ENCODE measurements at places on chromosomes 2 and 18.

- DNase-seq = no peak
These were observed 97.1 kb downstream of the EPB41L5 start for GRCh38 chr2:120110062-120110362.

DNA sequence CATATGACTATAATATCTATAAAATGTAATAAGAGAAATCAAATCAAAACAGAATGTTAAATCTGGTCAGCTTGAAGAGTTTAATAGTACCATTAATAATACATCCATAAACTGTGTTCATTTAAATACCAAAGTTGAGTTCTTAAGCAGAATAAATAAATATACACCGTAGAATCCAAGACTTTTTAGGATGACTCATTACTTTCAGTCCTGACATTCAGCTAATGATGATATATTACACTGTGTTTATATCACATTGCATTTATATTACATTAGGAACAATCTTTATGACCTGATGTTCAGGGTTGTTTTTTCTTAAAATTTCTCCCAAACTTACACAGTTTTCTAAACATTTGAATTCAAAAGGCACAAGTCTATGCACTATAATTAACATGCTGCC lies 331.3 kb downstream of the SS18 start:
- DNase-seq = no peak

DNA sequence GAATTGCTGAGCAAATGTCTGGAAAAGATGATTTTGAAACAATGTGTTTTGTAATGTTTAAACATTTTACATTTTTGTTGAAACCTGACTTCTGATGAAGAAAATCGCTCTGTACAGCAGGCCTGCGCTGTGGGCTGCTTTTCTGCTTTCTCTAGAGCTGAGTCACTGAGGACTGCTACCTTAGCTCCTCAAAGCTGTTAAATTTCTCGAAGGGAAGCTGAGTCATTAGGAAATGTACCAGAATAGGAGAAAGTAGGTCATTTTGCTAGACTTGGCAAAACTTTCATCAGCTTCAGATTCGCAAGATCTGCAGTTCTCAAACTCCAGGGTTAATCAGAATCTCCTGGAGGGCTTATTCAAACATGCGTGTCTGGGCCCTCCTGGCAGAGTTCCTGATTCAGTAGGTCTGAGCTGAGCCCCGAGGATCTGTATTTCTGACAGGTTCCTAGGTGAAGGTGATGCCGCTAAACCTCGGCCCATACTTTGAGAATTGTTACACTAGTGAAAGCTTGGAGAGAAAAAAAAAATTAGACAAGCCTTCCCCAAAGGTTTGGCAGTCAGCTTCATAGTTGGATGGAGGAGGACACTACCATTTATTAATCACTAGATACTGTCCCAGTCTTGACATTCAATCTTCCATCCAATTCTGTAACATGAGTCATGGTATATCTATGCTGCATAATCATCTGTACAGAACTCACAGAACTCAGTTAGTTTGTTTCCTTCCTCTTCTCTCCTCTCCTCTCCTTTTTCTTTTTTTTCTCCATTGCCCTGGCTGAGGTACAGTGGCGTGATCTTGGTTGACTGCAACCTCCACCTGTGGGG lies 297.6 kb downstream of the PARD3B start:
- no peak for DNase-seq

- DNase-seq = no peak
These were observed 216.9 kb upstream of the RAB6C start for GRCh38 chr2:129762386-129763189.

- DNase-seq = no peak
These were observed 13.7 kb upstream of the ECEL1 start for GRCh38 chr2:232501331-232501771.

GRCh38 chr2:43100883-43101662 lies 125.3 kb downstream of the ZFP36L2 start:
- DNase-seq = peak; percentile 21

DNA sequence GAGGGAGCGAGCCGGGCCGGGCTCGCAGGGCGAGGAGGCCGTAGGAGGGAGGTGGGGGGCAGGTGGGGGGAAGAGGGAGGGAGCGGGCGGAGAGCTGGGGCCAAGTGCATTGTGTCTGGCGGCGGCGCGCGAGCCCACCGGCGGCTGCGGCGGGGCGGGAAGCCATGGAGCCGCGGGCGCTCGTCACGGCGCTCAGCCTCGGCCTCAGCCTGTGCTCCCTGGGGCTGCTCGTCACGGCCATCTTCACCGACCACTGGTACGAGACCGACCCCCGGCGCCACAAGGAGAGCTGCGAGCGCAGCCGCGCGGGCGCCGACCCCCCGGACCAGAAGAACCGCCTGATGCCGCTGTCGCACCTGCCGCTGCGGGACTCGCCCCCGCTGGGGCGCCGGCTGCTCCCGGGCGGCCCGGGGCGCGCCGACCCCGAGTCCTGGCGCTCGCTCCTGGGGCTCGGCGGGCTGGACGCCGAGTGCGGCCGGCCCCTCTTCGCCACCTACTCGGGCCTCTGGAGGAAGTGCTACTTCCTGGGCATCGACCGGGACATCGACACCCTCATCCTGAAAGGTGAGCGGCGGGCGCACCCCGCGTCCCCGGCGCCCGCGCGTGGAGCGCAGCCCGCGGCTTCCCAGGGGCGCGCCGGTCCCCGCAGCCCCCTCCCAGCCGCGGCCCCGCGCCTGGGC lies at the start of gene TMEM178A:
Gene TMEM178A (plus strand): TSS at position 107 of the 680 bp plus-strand sequence. CDS start 58 bp downstream, at position 165.
- peak; percentile 29 for DNase-seq

- no peak for DNase-seq
These were observed 273.0 kb upstream of the ID2 start for GRCh38 chr2:8408560-8409460.

- DNase-seq = no peak
These were observed 27.6 kb upstream of the CALCRL start for GRCh38 chr2:187475499-187476248.

GRCh38 chr2:189441709-189442074 lies 418 bp downstream of the WDR75 start:
- peak; percentile 48 for DNase-seq

DNA sequence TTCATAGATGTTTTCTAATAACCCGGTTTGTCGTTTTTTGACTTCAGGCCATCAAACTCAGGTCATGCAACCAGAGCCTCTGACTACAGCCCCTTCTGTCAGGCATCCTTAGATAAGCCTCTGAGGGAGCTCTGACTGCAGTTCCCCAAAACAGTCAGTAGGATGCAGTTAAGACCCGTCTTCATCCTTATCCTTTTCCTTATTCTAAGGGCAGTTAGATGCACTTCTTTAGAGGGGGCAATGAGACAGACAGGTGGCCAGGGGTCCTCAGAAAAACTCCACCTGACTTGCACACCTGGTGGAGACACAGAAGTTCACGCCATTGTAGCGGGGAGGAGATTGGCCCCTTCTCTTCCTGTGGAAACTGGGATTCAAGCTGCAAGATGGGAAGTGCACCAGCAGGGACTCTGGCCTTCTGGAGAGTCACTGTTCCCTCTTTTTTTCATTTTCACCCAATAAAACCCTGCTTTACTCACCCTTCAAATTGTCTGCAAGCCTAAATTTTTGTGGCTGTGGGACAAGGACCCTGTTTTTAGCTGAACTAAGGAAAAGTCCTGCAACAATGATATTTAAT lies 104.8 kb upstream of the TFPI start:
- DNase-seq = no peak

DNA sequence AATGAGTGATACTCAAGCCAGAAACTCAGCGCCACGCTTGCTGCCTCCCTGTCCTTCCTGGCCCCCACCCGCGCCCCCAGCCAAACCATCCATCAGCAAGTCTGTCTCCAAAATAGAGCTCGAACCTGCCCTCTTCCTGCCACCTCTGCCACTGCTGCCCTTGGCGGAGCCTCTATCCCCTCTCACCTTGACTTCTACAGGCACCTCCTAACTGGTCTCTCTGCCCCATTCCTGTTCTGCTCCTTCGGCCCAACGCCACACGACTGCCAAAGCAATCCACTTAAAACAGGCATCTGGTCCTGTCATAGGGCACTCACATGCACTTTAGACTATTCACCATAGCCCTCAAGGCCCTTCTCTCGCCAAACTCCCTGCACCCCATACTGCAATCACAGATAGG lies 210.3 kb upstream of the SMAD2 start:
- no peak for DNase-seq

All from NCI-H1092 treated with DMSO at 0.1 percent for 48 hours (cell line).